NCI-H187 treated with DMSO at 0.1 percent for 48 hours (cell line): ENCODE measurements at places on chromosomes 16 and 17.

GRCh38 chr16:565419-566330 lies 1.1 kb upstream of the NHLRC4 start:
- DNase-seq: no peak

GRCh38 chr17:70102531-70102930 lies 27.5 kb downstream of the KCNJ16 start:
- no peak for DNase-seq

DNA sequence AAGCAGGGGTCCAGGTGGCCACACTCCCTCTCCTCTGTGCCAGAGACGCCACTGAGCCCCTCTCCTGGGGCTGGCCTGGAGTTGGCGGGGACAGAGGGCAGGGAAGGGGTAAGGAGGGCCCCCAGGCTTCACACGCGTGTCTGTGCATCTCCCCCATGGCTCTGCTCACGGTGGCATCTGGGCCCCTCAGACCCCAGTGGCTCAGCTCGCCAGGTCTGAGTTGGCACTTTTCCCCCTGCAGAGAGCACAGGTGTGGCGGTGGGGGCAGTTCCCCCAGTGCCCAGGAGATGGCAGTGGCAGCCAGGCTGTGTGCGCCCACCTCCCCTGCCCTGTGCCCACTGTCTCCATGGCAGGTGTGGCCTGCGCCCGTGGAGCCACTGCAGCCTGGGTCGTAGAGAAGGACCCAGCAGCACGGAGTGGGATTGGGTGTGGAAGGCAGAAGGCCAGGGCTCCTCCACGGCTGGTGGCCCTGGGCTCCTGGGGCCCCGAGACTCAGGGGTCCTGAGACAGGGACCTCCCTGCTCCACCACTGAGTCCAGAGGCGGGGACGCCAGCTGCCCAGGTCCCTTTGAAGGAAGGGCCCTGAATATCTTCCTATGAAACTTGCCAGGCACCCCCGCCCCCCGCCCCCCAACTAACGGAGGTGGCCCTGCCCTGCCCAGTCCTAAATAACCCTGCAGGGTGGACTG lies 4.3 kb upstream of the APRT start:
- peak; percentile 2 for DNase-seq

DNA sequence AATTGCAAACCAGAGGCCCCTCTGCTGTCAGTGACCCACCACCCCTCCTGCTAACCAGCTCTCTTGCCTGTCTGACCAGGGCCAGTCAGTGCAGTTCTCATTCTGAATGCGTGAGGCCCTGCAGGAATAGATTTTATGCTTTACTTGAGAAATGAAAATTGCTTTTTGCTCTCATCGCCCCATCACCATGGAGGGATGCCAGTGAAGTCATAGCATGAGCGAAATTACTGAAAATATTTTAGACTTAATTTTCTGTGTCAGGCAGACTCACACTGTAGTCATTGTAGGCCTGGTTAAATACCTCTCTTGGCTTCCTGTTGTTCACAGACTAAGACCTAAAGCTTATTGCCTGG lies 490.5 kb upstream of the CDH5 start:
- no peak for DNase-seq

DNA sequence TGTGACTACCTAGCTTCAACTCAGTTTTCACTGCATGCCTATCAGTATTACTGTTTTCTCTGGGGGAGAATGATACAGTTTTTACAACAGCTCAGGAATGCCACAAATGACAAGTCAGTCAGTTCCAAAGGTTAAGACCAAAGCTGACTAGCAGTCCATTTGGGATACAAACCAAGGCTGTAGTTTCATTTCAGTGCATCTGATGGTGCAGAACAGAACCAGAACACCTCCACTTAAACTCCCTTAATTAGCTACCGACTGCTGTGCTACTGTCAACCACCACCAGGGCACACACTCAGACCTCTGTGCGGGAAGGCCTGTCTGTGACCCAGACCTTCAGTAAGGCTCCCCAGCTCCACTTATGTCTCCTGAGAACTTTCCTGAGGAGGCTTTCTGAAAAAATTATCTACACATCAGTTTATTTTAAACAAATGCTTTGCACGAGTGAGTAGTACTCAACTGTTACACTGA lies 20.4 kb downstream of the NFE2L1 start:
- no peak for DNase-seq

DNA sequence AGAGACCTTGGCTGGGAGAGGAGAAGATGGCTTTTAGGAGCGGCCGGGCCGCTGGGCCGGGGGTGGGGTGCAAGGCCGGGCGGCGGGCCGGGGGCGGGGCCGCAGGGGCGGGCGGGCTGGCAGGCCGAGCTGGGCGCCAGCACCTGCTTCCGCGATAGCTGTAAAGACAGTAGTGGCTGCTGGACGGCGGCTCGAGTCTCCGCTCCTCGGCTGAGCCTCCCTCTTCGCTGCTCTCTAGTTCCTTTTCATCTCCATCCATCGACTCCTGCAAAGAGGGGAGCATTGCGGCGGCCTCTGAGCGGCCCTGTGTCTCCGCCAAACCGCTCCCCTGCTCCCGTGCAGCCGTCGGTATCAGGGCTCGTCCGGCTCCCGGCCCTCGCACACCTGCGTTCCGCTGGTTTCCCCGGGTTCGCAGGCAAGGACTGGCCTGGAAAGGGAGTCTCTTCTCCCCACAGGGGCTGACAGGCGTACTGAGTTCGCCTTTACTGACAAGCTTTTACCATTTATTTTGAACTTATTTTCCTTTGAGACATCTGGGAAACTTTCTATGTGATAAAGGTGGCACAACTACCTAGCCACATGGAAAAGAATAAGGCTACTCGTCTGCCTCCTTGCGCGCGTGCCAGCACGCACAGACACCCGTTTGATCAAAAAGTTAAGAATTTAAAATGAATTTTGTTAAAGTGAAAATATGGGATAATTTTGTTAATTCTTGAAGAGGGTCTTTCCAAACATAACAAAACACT lies at the start of gene C17orf75:
TSS of gene C17orf75 (minus strand) at position 317 of the 746 bp plus-strand sequence. CDS start at position 283, 34 bp downstream.
- no peak for DNase-seq

DNA sequence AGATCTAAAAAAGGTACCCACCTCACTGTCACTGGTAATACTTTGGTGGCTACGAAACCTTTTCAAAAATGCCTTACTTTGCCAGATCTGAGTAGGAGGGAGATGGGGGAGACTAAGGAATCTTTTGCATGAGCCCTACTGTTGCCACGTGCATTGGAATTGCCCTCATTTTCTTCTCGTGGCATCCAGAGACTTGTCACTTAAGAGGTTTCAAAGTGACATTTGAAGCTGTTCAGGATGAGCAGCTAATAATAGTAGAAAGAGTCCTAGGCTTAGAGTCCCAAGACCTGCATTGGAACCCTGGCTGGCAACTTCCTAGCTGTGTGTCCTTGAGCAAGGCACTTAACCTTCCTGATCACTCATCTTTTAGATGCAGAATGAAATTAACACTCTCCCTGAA lies 43.5 kb downstream of the GPRC5B start:
- no peak for DNase-seq

DNA sequence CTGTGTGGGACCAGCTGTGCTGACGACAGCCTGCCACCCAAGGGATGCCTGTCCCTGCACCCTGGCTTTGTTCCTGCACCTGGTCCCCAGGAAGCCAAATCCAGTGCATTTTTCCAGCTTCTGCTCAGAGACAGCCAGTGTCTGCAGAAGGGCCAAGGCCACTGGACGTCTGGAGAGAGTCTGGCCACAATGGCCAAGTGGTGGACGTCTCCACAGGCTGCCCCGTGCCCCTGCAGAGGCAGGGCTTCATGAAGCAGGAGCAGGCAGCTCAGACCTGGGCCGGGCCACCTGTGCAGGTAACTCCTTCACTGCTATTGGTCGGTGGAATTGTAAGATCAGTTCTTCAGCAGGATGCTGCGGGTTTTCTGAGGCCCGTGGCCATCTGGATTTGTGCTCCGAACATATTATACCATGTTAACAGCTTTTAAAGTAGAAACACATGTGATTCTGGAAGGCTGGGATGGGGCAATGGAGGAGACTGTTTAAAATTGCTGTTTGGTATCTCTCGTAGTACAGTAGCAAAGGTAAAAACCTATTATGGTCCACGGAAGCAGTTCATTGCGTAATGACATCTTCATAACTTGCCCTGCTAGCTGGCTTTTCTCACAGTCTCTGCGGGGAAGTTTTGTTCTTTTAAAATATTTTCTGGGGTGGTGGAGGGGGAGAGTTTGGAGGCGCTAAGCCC lies 185.3 kb downstream of the CCDC182 start:
- no peak for DNase-seq

DNA sequence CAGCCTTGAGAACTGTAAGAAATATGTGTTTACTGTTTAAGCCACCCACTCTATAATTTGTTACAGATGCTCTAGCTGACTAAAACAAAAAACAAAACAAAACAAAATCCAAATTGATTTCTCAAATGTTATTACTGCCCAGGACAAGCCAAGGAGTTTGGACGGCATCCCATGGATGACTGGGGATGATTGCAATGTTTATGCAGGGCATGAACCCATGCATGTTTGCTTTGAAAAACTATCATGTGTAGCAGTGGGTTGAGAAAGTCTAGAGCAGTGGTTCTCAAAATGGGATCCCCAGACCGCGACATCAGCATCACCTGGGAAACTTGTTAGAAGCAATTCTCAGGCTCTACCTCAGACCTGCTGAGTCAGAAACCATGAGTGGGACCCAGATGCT lies 223.2 kb upstream of the PSMD7 start:
- no peak for DNase-seq

GRCh38 chr16:52212841-52213240 lies 334.1 kb downstream of the TOX3 start:
- no peak for DNase-seq

GRCh38 chr17:66783656-66784381 lies 51.1 kb upstream of the CACNG5 start:
- DNase-seq: no peak

GRCh38 chr17:28996554-28997096 lies 9.2 kb downstream of the SEZ6 start:
- no peak for DNase-seq

GRCh38 chr16:85142771-85143211 lies 30.5 kb upstream of the CIBAR2 start:
- no peak for DNase-seq

GRCh38 chr16:58110571-58111301 lies 18.4 kb downstream of the CFAP20 start:
- DNase-seq: no peak

DNA sequence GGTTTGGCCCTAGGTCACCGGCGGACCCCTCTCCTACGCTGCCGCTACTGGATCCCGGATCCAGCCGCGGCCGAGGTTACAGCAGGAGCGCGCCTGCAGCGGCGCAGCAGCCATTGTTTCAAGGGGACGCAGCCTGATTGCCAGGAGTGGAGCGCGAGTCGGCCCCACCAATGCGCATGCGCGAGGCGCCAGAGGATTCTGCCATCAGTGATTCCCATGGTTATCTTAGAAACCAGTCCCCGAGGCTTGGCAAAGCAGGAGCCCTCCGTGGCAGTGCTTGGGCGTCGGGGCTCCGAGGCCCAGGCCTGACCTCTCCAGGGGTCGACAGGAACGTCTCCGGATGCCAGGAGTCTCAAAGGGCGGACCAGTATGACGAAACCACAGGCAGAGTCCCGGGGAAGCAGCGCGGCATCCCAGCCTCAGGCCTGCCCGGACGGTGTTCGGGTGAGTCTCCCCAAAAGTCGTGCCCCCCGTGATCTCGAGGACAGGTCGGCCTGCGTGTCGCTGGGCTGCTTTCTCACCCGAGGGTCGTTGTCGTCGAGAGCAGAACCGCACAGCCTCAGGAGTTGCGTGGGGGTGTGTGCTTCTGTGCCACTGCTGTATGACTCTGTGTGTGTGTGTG lies 608.5 kb downstream of the KCNJ18 start:
- DNase-seq: no peak

- DNase-seq: no peak
Measured at GRCh38 chr17:59315866-59316265, 15.6 kb upstream of the YPEL2 start.

DNA sequence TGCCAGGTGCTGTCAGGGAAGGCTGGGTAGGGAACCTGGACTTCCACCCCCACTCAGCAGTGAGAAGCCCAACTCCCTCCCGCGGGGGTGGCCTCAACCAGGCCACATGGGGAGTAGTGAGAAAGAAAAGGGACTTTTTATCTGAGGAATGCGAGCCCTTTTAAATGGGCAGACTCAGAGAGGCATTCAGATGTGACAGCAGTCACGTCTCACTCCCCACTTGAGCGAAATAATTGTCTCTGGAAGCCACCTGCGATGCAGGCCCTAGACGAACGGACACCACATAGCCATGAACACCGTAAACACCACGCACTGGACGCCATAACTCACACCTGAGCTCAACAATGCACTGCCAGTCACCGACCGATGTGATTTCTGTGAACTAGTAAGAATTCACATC lies 11.9 kb upstream of the CD300E start:
- DNase-seq: peak; percentile 48

DNA sequence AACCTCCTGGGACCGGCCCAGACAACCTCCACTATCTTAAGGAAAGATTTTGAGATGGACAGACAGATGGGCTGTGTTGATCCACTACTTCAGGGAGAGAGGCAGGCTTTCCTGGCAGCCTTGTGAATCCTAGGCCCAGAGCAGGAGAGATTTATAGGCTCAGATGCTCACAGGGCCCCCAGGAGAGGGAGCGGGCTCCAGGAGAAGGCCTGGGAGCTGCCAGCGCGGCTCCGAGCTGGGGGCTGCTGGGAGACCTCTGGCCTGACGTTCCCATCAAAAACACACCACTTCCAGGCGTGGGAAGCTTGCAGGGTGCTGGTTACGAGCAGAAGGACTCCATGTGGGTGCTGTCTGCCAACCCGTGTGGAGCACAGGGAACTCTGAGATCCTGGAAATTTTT lies 53.2 kb downstream of the MYH11 start:
- no peak for DNase-seq

GRCh38 chr17:71378036-71378435 lies 742.8 kb upstream of the SOX9 start:
- no peak for DNase-seq

GRCh38 chr17:46152423-46152822 lies 40.8 kb downstream of the KANSL1 start:
- no peak for DNase-seq

DNA sequence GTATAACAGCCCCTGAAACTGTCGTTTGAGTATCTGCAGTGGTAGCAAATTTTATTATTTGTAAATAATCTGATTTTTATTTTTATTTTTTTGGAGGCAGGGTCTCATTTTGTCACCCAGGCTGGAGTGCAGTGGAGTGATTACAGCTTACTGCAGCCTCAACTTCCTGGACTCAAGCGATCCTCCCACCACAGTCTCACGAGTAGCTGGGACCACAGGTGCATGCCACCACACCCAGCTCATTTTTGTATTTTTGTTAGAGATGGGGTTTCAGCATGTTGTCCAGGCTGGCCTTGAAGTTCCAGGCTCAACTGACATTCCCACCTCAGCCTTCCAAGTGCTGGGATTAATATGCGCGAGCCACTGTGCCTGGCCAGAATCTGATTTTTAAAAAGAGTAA lies 2.8 kb downstream of the NDEL1 start:
- DNase-seq: no peak

DNA sequence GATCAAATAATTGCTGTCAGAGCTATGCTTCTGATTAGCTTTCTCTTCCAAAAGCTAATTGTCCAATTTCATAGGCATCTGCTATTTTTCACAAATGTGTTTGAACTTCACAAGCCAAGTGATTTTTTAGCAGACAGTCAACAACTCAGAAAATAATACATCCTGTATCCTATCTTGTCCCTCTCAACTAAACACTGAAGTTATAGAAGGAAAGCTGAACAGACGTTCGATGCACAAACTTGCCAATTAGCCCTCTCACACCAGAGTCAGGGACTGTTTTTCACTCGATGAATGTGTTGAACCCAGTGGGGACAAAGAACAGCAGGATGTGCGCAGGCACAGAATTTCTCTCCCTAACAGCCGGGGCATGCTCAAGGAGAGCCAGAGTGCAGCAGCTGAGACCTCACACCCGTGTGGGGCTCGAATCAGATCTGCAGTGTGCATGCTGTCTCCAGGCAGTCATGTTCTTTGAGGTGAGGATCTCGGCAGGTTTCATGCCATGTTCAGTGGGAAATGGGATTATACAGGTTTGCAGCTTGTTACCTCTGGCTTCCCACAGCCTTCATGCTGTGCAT lies 246.7 kb upstream of the SDK2 start:
- no peak for DNase-seq
